Endothelial cell of coronary artery (primary cell): ENCODE measurements at places on chromosomes 5 and 9. TPM values are rescaled to one million over a fixed set of nuclear protein-coding genes. Genes with fewer than 3 reads are reported as not detected.

Gene MAP1B
- total RNA-seq = 84.9 and 109 TPM in 2 replicates

Gene PAPPA
- total RNA-seq = 0.09 and 24.6 TPM in 2 replicates

Gene PCDHGA8
- total RNA-seq = 1.3 and 2.4 TPM in 2 replicates

Gene LRRC19
- not detected in 2 replicates for total RNA-seq

Gene INSL6
- not detected in 2 replicates for total RNA-seq

Gene UGT3A1
- total RNA-seq = not detected in 2 replicates

Gene OTP
- total RNA-seq = not detected in 2 replicates

Gene ARHGEF28
- total RNA-seq = 73.1 and 106 TPM in 2 replicates

Gene OBP2B
- total RNA-seq = not detected in 2 replicates

Gene SPINK7
- not detected in 2 replicates for total RNA-seq

Gene PLAC8L1
- total RNA-seq = 0.18 and 0.38 TPM in 2 replicates

Gene ARL14EPL
- total RNA-seq = 0.18 TPM in 1 of 2 replicates, not detected in the other

Gene NTRK2
- total RNA-seq = 0.09 and 0.18 TPM in 2 replicates

Gene SPATA31A1
- total RNA-seq = not detected in 2 replicates

Gene TNFSF15
- 0.27 and 4.6 TPM in 2 replicates for total RNA-seq

Gene PDLIM4
- 50.3 and 63.1 TPM in 2 replicates for total RNA-seq

Gene FOXD4L5
- 0.09 TPM in 2 replicates for total RNA-seq

Gene ESM1
- total RNA-seq = 214 and 325 TPM in 2 replicates

Gene KCNV2
- not detected in 2 replicates for total RNA-seq

Gene ENG
- total RNA-seq = 60.0 and 137 TPM in 2 replicates

Gene C5orf58
- total RNA-seq = not detected in 2 replicates

Gene MATR3
- 227 and 246 TPM in 2 replicates for total RNA-seq

Gene SLC25A2
- 0.09 and 0.19 TPM in 2 replicates for total RNA-seq

Gene FAM169A
- total RNA-seq = 0.28 and 0.45 TPM in 2 replicates

Gene SPATA31D4
- total RNA-seq = not detected in 2 replicates

Gene CYSRT1
- 0.19 and 0.45 TPM in 2 replicates for total RNA-seq

Gene TMC1
- total RNA-seq = 2.1 and 5.8 TPM in 2 replicates

Gene GRIN1
- under 0.01 and 0.09 TPM in 2 replicates for total RNA-seq

Gene ST8SIA4
- 1.1 and 8.0 TPM in 2 replicates for total RNA-seq

Gene MRPL41
- total RNA-seq = 55.2 and 66.5 TPM in 2 replicates

Gene CCL27
- not detected in 2 replicates for total RNA-seq

Gene RNF180
- total RNA-seq = 3.7 and 6.4 TPM in 2 replicates

Gene DOLPP1
- total RNA-seq = 9.4 and 10.2 TPM in 2 replicates

Gene SLC36A1
- 2.6 and 2.8 TPM in 2 replicates for total RNA-seq

Gene CCDC192
- not detected in 2 replicates for total RNA-seq

Gene JAKMIP2
- 0.09 TPM in 1 of 2 replicates, not detected in the other for total RNA-seq

Gene SPATA31A3
- total RNA-seq = not detected in 2 replicates

Gene PPP2R2B
- total RNA-seq = not detected in 2 replicates

Gene DNAH5
- total RNA-seq = 0.09 and 0.47 TPM in 2 replicates
